ENCODE measurements at places on chromosomes 11 and 22.

DNA sequence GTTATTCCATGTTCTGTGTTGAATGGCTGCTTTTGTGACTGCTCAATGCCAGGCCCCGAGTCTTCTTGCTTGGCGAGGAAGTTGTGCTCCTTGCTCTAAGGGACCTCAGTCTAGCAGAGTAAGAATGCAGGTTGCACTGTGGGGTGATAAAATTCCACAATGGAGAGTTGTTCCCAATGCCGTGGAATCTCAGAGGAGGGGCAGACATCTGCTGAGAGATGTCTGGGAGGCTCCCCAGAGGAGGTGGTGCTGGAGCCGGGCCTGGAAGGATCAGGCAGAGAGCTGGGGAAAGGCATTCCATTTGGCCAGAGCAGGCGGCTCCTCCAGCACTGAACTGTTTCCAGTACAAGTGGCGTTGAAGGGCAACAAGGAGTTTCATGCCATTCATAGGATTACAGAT, 55.2 kb downstream of the ST3GAL4 start:
- DNase-seq, result no peak

DNA sequence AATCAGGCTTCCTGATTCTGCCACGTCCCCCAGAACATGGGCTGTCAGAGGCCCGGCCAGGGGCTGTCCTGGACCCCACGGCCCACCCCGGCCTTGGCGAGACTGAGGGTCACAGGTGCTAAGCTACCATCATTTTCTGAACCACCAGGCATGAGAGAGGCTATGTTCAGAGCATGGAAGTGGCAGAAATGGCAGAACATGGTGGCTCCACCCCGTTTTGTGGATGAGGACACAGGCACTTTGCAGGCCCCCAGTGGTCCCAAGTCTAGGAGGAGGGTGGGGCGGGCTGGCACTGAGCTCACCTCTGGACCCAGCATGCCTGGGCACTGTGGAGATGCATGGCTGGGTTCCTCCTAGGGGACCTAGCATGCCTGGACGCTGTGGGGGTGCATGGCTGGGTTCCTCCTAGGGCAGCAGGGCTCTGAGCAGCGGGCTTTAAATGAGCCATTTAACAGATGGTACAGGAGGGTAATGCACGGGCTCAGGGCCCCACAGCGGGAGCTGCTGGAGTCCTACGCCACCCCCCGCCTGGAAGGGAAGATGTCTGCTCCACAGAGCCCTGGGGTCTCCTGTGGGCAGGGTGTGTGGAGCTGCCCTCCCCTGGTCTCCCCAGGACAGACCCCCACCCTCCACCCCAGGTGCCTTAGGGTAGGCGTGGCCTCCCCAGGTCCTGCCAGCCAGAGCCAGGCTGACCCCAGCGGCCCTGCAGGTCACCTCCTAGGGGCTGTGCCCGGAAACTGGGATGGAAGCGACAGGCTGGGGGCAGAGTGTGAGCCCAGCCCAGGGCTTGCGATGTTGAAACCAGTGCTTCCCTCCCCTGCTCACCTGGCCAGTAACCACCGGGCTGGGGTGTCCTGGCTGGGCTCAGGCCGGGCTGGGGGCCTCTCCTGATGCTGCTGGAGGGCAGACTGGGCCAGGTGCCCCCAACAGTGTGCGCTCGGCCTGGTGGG, 6.1 kb upstream of the MUC5AC start:
- peak; percentile 18 for DNase-seq

- DNase-seq, result no peak
Measured at GRCh38 chr11:17601676-17602075, 54.6 kb downstream of the OTOG start.

DNA sequence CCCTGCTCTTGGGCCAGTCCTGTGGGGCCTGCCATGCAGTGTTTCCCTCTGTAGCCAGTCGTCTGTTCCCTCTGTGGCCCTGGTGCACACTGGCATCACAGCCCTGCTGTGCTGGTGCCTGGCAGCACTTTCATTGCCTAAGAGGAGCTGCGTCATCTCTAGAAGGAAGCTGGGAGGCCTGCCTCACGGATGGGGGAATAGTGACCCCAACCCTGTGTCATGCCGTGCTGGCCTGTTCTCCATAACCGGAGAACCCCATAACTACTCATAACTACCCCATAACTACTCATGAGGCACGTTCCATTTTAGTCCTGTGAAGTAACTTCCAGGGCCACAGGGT, 14.0 kb downstream of the RAB36 start:
- no peak for DNase-seq

DNA sequence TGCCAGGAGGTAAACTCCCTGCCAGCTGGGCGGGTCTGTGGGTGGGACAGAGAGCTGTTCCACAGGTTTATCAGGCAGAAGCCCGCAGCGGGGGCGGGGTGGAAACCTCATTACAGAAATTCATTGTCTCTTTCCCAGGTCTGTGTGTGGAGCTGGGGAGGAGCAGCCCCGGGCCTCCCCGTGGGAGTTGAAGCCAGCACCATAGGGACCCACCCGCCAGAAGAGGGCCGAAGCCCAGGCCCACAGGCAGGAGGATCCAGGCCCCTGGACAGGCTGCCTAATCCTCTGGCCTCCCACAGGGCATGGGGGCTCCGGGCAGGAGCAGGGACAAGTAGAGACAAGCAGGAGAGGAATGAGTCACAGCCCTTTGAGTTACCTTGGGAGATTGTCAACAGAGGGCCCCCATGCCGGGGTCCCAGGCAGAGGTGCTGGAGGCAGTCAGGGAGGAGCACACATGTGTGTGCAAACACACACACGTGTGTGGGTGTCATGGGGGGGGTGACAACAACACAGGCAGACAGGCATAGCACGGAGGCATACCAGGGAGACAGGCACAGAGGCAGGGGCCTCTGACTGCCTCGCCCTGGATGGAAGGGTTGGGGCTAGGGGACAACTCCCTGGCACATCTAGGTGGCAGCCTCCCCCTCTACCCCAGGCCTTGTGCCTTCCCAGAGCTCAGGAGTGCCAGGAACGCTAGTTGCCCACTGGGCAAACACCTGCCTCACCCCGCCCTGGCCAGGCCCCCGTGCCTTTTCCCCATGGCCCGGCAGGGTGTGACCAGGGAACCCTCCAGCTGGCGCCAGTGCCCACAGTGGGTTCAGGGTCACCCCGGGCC, 1.4 kb downstream of the CDC42BPG start:
- no peak for DNase-seq

- DNase-seq, result no peak
Measured at GRCh38 chr11:16632295-16633200, 105.9 kb upstream of the C11orf58 start.

- no peak for DNase-seq
Measured at GRCh38 chr11:46949297-46949696, 12.7 kb downstream of the CSTPP1 start.

GRCh38 chr11:125457814-125458343, 38.2 kb downstream of the FEZ1 start:
- no peak for DNase-seq

- no peak for DNase-seq
Measured at GRCh38 chr11:42013656-42014201, 554.3 kb upstream of the LRRC4C start.

GRCh38 chr11:76279646-76280045, 73.3 kb upstream of the WNT11 start:
- no peak for DNase-seq

DNA sequence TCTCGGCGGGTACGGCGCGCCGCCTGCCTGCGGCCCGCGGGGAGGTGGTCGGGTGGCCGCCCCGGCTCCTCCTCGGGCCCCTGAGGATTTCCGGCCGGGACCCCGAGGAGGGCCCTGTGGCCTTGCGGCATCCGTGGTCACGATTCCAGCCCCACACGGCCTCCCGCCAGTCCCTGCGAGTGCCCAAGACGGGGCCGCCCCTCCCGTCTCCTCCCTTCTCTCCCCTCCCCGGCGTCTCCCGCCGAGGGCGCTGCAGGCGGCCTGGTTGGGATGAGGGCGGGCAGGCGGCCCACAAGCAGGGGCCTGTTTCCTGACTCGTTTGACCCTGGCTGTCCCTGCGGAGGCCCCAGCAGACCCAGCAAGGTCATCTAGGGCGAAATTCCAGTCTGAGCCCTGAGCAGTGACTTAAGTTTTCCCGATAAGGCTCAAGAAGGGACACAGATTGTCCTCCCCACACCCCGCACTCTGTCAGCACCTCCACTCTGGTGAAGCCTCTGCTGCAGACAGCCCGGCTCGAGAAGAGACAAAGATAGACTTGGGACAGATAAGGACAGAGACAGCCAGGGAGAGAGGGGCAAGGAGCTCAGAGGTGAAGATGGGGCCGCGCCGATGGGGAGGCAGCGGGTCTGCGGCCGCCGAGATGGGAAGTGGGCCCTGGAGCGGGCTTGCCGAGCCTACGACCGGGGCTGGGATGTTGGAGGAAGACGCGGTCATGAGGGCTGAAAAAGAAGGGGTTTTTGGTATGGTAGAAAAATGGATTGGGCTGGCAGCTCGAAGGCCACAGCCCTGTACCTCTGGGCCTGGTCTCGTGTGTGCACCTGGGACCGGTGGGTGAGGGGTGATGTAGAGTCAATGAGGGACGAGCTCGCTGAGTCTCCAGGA, 95.0 kb downstream of the SWAP70 start:
- DNase-seq, result peak; percentile 67

DNA sequence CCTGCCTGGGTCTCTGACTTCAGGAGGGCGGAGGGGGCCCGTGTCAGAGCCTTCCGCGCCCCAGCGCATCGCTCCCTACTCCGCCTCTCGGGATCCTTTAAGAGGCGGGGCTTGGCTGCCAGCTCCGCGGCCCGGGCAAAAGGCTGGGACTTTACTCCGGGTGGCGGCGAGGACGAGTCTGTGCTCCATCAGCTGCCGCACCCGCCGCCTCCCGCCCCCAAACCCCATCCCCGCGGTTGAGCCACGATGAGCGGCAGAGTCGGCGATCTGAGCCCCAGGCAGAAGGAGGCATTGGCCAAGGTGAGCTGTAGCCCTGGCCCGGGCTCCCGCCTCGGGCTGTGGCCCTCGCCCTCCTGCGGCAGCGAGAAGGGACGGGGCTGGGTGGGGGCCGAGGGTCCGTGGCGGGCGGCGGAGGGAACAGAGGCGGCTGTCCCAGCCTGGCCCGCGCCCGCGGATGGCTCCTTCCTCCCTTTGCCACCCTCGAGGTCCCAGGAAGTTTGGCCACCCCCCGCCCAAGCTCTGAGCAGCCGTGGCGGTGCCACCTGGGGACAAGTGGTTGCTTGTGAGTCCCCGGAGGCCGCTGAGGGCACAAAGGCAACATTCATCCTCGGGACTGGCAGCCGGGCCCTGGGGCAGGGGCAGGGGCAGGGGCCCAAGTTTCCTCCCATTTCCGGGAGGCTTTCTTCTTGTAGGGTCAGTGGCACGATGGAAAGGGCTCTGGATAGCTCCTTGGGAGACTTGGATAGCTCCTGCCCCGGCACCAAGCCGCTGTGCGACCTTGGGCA, at the start of gene SEC14L2:
Gene SEC14L2 (plus strand): TSS at position 148 of the 785 bp plus-strand sequence. CDS start 99 bp downstream, at position 247.
- no peak for DNase-seq

GRCh38 chr22:38230916-38231315, 29.1 kb downstream of the MAFF start:
- DNase-seq, result no peak

- DNase-seq, result no peak
Measured at GRCh38 chr22:29197096-29197495, 8.6 kb upstream of the EMID1 start.

DNA sequence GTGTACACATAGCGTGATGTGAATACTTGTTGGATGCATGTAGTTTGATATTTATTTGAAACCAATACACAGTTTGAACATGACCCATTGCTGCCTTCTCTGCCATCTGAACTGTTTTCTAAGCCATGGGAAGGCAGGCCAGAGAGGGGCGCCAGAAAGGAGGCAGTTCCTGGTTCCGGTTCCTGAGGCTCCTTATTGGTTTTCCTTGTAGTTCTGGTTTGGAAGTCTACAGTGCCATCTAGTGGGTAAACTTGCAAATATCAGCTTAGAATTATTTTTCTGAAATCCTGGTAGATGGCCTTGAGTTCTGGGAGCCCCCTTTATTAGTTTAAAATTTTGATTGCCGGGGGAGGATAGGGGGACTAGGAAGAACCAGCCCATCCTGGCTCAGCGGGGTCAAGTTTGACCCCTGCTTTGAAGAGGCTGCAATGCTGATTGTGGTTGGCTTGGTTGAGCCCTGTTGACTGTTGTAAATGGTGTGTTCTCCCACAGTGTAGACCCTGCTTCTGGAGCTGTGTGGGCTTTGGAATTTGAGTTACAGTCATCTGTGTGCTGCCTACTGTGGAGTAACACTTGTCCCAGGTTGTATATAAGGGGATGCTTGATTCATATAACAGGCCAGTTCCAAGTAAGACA, 48.4 kb downstream of the GRAMD1B start:
- DNase-seq, result peak; percentile 61

GRCh38 chr11:120065176-120065575, 72.7 kb downstream of the TRIM29 start:
- DNase-seq, result no peak

GRCh38 chr11:45922425-45923082, at the start of gene LARGE2:
Gene LARGE2 (plus strand): TSS chr11:45922656. CDS start chr11:45922883, 227 bp downstream.
- no peak for DNase-seq

- DNase-seq, result no peak
Measured at GRCh38 chr11:46490666-46491065, 99.1 kb upstream of the CHRM4 start.

DNA sequence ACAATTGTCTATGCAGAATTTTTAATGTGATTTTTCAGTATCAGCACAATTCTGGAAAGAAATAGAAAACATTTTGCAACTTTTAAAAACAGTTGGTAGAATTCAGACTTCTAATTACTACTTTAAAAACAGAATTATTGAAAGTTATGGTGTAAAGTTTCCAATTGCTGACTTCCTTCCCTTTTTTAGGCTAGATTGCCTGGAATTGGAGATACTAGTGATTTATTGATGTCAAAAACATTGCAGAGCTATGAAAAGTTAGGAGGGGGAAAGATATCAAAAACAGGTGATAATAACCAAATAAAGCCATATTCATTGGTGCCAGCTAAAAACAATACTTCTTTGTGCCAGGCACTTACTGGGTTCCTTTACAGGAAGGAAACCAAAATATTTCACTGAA, 485.5 kb downstream of the TMEM135 start:
- DNase-seq, result no peak

- no peak for DNase-seq
Measured at GRCh38 chr11:73366265-73366610, 10.0 kb upstream of the RELT start.

DNA sequence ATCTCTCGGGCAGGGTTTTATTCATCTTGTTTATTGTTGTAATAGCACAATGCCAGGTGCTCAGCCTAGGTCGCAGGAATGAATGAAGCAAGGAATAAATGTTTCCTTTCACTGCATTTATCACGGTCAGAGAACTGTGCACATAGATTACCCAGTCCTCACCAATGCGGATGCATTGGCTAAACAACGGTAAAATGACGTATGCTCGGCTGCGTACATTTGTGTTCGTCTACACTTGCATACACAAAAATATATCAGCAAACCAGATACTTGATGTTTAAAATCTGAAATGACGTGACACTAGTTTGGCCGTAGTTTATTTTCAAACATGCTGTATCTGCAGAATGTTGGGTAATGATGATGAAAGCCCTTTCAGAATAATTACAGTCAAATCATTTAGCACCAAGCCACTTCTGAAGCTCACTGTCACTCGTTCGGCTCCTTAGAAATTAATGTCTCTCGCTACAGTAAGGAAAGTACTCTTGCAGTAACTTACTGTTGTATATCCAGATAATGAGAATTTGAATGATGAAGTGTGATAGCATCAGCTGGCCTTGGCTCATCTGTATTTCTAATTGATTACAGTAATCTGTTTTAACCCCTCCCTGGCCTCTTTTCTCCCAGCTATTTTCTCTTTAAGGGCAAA, 268.9 kb downstream of the LRRC4C start:
- no peak for DNase-seq

- DNase-seq, result no peak
Measured at GRCh38 chr11:108224911-108225786, 2.3 kb downstream of the ATM start.

GRCh38 chr11:93504110-93505095, 38.8 kb downstream of the SMCO4 start:
- DNase-seq, result no peak

GRCh38 chr11:87810486-87810885, 364.8 kb downstream of the RAB38 start:
- DNase-seq, result no peak

Data from Panc1 (cell line).